ENCODE measurements at places on chromosomes 11 and 22.

DNA sequence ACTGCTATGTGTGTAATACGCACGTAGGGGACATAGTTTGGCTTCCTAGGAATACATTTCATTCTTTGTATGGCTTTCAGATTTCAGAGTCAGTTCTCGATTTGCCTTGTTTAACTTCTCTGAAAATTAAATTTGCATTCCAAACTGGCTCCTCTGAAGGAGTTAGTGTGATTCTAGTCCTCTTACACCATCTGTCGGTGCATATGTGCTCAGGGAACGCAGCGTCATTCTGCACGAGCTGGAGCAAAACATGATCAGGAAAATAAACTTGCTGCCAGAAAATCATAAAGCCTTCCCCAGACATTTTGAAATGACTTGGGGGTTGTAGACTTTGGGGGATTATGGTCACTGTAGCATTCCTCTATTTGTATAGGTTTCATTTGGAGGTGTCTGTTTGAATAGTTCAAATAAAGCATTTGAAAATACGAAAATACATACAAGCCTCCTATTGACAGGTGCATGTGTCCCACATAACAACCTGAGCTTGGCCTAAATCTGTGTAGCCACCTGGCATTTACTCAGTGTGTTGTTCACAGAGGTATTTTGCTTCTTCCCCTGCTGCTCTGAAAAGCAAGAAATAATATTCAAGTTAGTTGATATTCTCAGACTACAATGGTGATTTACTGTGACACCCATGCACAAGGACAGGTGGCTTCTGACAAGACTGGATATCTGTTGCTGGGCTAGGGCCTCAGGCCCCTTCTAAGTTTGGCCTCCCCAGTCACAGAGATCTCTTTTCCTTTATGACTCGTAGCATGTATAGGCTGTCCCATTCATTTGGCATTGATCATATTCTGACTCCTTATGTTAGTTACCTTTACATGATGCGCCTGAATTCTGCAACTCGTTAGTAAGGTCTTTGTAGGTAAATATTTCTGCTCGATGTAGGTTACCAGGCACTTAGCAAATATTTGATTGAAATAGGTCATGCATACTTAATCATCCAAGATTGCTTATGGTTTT is 81.6 kb upstream of the SORL1-AS1 start:
- DNase-seq, result no peak

- no peak for DNase-seq
Observed at GRCh38 chr11:295351-296170, 3.8 kb downstream of the IFITM5 start.

- no peak for DNase-seq
Observed at GRCh38 chr11:91243630-91244029, 981.0 kb upstream of the FAT3 start.

DNA sequence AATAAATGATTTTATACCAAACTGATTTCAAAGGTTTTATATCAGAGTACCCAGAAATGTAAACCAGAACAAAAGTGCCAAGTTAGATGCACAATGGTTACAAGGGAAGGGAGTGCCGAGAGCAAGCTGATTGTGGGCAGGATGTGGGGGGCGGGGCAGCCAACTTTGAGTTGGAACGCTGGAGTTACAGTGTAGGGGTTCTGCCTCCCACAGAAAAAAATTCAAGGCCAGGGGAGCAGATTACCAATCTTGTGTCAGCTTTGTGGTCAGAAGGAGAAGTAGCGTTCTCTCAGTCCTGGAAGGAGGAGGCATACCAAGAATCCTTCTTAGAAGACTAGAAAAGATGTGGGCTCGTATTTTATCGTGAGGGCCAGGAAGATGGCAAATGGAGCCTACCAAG is 15.9 kb upstream of the POU2AF2 start:
- DNase-seq, result no peak

DNA sequence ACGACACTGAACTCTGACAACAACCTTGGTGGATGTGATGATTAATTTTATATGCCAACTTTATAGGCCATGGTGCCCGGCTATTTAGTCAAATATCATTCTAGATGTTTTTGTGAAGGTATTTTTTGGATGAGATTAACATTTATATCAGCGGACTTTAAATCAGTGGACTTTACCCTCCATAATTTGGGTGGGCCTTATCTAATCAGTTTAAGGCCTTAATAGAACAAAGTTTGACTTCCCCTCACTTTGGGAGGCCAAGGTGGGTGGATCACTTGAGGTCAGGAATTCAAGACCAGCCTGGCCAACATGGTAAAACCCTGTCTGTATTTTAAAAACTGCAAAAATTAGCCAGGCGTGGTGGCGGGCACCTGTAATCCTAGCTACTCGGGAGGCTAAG is 4.0 kb downstream of the PRCP start:
- no peak for DNase-seq

DNA sequence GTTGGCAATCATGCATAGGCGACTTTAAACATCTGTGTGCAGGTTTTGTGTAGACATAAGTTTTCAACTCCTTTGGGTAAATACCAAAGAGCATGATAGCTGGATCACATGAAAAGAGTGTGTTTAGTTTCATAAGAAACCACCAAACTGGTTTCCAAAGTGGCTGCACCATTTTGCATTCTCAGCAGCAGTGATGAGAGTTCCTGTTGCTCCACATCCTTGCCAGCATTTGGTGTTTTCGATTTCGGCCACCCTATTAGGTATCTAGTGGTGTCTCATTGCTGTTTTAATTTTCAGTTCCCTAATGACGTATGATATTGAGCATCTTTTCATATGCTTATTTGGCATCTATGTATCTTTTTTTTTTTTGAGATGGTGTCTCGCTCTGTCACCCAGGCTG is 62.8 kb upstream of the CCND1 start:
- DNase-seq, result no peak

DNA sequence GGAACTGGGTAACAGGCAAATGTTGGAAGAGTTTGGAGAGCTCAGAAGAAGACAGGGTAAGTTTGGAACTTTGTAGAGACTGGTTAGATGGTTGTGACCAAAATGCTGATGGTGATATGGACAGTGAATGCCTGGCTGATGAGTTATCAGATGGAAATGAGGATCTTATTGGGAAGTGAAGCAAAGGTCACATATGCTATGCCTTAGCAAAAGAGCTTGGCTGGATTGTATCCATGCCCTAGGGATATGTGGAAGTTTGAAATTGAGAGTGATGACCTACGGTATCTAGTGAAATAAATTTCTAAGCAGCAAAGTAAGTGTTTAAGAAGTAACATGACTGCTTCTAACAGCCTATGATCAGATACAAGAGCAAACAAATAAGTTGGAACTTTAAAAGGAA is 17.8 kb downstream of the BBOX1 start:
- no peak for DNase-seq

- no peak for DNase-seq
Observed at GRCh38 chr11:133943950-133944698, 12.6 kb downstream of the IGSF9B start.

DNA sequence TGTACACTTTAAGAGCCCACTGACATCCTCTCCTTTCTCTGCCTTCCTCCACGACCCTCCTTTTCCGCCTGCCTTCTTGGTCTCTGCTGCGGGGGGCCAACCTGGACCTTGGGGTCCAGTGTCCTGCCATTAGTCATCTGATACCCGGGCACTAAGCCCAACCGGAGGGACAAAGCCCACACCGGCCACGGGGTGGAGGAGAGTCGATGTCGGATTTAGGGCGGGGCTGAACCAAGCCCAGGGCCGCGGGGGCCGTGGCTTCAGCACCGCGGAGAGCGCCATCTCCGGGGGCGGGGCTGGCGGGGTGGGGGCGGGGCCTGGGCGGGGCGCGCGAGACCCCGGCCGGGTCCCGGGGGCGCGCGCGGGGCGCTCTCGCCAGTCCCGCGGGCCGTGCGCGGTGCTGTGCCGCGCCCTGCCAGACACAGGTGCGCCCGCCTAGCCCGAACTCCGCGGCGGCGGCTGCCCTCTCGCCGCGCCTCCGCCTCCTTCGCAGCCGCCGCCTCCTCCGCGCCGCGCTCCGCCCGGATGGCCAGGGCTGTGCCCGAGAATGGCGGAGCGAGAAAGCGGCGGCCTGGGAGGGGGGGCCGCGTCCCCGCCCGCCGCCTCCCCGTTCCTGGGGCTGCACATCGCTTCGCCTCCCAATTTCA is at the start of gene MAPK8IP1:
Gene MAPK8IP1, plus strand, starts transcription at position 378 of the 647 bp plus-strand sequence. Its CDS starts 170 bp downstream, at position 548.
- DNase-seq, result peak; percentile 24

DNA sequence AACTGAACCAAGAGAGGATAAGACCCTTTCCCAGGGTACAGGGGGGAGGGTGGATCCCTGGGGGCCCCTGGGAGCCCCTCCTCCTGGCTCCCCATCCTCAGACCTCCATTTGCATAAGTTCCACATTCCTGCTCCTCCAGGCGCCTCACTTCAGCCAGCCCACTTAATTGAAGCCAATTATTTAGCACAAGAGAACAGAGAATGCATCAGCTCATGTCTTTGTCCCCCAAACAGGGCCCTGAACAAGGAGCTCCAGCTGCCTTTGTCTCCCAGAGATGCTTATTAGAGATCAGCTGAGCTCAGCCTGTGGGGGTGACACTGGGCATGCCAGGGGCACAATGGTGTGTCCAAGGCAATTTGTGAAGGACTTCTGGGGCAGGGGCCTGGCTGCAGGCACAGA is 89.9 kb upstream of the PRDM11 start:
- DNase-seq, result no peak

- no peak for DNase-seq
Observed at GRCh38 chr11:9858822-9859221, 194.9 kb downstream of the SWAP70 start.

- no peak for DNase-seq
Observed at GRCh38 chr11:105401269-105401809, 208.5 kb upstream of the GRIA4 start.

DNA sequence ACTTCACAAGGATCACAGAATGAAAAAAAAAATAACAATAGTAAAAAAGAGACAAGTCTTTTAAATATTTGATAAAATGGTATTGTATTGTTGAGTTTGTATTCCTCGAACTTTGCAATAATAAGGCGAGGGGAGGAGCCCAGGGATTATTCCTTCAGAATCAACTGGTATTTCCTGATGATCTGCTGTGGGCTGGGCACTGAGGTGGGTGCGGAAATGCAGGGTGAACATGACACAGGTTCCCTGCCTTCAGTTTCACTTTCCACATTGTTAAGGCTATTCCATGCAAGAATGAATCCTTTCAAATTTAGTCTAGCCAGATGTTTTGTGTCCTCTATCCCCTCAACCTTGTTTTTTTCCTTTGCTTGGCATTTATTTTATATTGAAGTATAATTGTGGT is 2.1 kb upstream of the EIF3M start:
- no peak for DNase-seq

- no peak for DNase-seq
Observed at GRCh38 chr11:28674433-28675103, 566.4 kb downstream of the METTL15 start.

DNA sequence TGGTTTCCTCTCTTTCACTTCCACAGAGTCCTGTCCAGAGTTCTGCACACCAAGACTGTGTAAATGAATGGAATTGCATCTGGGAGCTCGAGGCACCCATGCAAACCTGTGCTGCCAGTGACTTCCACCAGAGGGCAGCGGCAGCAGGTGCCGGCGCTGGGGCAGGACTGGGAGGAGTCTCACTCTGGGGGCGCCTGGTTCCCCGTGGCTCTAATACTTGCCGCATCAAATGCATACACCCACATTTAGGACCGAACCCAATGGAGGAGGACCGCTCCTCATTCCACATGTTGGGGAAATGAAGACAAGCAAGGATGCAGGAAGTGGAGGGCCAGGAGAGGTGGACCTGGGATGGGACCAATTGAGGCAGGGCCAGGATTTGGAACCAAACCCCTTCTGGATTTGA is 1.1 kb upstream of the CD6 start:
- DNase-seq, result peak; percentile 65

GRCh38 chr11:8276528-8276927 is 12.8 kb upstream of the LMO1 start:
- DNase-seq, result no peak

- DNase-seq, result no peak
Observed at GRCh38 chr11:17985517-17985916, 27.3 kb downstream of the SERGEF start.

GRCh38 chr11:119362741-119363080 is 16.2 kb upstream of the MFRP start:
- no peak for DNase-seq

DNA sequence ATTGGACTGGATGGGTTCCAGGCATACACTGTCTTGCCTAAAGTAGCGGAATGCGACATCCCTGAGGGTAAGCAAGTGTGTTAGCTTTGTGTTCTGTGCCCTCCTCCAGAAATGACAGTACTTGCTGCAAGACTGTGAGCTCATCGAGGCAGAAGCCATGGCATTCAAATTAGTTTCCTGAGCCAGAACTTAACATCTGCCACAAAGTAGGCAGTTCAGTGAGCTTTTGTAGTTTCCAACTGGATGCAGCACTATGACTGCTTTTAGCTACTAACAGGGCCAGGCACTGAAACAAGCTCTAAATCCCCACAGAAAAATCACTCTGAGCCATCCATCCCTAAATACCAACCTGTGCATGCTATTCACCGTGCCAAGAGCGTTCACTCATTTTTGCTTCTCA is 1.2 kb upstream of the FAR1 start:
- DNase-seq, result no peak

GRCh38 chr22:23722160-23722559 is 28.8 kb downstream of the ZNF70 start:
- no peak for DNase-seq

DNA sequence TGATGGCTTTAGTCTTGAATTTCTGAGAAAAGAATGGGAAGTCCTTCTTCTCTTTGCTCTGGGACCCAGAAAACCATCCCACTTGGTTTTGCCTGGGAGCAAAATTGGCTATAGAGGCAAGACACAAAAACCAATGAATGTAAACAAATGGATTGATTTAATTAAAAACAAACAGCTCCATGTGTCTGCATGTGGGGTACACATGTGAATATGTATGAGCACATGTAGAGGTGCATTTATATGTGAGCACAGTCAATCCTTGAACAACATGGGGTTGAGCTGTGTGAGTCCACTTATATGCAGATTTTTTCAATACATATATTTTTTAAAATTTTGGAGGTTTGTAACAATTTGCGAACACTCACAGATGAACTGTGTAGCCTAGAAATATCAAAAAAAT is 87.2 kb downstream of the CCDC81 start:
- no peak for DNase-seq

DNA sequence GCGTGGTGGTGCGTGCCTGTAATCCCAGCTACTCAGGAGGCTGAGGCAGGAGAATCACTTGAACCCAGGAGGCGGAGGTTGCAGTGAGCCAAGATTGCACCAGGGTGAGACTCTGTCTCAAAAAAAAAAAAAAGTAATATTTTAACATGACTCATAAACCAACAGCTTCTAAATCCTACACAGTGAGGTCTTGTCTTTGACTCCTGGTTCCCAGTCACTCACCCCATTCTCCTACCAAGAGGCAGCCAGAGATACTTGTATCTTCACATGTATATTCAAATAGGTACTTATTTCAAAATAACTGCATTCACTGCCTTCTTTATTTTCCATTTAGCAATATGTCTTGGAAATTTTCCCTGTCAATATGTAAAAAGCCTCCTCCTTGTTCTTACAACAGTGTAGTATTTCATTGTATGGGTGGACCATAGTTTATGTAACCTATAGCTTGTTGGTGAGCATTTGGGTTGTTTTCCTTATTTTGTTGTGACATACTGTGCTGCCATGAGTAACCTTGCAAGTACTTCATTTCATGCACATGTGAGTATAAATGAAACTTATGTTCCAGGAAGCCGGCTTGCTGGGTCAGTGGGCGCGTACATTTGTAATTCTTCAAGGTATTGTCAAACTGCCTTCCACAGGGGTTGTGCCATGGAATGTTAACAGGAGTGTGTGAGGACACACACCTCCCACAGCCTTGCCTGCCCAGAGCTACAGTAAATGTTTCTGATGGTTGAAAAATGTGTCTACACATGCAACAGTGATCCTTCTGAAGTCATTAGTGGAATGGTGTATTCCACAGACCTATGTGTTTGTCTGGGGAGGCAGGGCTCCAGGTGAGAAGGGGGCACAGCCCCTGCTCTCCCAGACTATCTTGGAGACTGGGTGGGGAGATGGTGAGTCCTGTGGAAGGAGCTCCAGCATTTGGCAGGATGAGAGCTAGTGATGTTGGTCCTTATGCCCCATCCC is 47.9 kb downstream of the OSBP2 start:
- DNase-seq, result no peak
